ENCODE measurements at places on chromosomes 11 and 22. TPM values are rescaled to one million over a fixed set of nuclear protein-coding genes. Genes with fewer than 3 reads are reported as not detected.

EFCAB6 gene
- 4.0 TPM for total RNA-seq

DNA sequence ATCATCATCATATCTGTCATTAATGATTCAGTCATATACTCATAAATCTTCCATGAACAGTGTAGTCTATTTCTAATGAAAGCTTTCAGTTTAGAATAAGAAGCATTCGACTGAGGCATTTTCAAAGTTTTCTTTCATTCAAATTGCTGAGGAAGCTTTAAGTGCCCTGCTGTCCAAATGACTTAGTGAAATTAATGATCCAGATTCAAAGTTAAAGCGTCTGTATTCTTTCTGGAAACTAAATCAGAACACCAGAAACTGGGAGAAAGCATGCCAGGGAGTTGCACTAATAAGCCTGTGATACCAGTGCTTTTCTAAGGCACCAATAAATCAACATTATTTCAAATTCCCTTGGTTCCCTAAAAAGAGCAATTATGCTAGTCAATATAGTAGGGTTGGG, 367.8 kb upstream of the ANO5 start:
- DNase-seq: no peak
- H3K27me3 ChIP-seq: no peaks in the 10 kb centered on the region

DNA sequence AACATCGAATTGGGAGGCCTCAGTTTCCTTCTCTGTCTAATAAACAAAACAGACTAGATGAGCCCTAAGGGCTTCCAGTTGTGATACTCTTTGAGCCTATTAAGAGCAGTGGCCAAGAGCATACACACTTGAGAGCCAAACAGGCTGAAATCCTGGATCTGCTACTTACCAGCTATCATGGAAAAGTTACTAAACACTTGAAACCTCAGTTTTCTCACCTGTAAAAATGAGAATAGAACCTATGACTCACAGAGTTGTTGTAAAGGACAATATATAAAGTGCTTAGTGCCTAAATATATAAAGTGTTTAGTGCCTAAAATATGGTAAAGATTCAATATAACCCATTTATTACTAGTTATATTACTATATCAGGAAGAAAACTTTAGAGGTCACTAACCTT, 23.7 kb upstream of the GDPD4 start:
- no peak overlapping the region for H3K4me3 ChIP-seq
- H3K27ac ChIP-seq: no peak overlapping the region
- H3K4me1 ChIP-seq: peaks cover 7% of the 10 kb centered on the region
- DNase-seq: no peak
- no peaks in the 10 kb centered on the region for H3K27me3 ChIP-seq

DNA sequence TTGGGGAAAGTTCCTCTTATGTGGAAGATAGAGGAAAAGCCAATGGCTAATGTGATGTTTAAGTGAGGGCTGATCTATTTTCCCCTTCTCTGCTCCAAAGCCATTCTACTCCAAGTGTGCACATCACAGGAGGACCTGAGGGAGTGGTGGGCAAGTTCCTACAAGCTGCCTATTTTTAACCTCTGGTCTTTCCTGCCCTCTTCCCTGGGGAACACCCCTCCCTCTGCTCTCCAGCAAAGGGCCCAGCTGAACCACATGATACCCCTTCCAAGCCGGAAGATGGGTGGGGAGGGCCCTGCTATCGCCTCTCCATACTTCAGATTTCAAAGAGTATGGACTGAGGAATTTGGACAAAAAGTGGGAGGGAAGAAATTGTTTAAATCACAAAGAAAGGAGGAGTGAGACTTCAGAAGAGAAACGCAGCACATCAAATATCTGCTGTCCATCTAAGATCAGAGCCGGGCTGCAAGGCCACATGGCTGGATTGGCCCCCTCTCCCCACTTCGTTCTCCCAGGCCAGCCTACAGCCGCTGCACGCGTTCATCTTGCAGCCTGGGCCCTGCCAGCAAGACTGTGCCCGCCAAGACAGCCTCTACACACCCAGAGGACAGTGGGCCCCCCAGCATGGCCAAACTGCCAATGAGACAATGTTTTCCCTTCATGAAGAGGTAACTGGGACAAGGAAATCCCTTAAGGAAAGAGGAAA, 77.5 kb downstream of the MICAL3 start:
- H3K27ac ChIP-seq: no peak overlapping the region
- no peak overlapping the region for H3K4me3 ChIP-seq
- H3K4me1 ChIP-seq: peaks cover 53% of the 10 kb centered on the region
- H3K36me3 ChIP-seq: no peaks in the 10 kb centered on the region

DNA sequence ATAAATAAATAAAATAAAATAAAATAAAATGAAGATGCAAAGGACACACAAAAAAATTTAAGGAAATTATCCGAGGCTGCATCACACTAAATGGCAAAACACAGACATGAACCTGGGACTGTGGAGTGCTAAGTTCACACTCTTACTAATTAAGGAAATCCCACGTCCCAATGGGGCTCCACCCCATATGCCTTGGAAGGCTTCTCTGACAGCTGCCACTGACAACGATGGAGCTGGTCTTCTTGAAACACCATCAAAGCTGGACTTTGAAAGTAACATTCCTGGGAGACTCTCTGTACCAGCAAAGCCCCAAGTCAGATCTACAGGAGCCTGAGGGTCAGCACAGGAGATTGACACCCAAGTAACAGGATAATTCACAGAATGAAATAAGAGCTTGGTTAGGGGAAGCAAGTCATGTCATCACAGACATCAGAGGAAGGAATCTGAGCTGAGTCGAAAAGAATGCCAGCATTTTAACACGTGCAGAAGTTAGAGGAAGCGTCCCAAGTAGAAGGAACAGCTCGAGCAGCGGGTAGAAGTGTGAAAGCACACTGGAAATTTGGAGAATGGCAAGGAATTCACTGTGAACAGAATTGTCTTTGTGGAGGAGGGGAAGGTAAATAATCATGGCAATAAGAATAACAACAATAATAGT, 13.8 kb downstream of the TPST2 start:
- no peaks in the 10 kb centered on the region for H3K4me1 ChIP-seq
- no peaks in the 10 kb centered on the region for H3K36me3 ChIP-seq
- no peak overlapping the region for H3K27ac ChIP-seq
- H3K4me3 ChIP-seq: no peak overlapping the region

DNA sequence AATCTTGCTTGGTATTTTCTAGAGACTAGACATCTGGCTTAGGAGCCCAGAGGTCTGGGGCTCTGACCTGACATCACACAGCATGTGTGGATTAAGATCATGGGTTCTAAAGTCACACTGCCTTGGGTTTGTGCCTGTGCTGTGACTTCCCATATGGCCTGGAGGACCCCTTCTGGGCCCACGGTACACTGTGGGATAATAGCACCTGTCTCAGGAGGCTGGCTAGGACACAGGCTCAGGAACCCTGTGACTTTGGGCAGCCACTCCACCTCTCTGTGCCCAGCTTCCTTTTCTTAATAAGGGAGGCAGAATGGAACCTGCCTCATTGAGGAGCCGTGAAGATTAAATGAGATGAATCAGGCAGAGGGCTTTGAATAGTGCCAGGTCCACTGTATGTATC, 99.2 kb upstream of the B3GAT1 start:
- no peak for DNase-seq

- H3K4me3 ChIP-seq: no peak overlapping the region
- no peak overlapping the region for H3K27ac ChIP-seq
- no peak for DNase-seq
- H3K4me1 ChIP-seq: peaks cover 44% of the 10 kb centered on the region
- no peaks in the 10 kb centered on the region for H3K36me3 ChIP-seq
These were observed 122.1 kb downstream of the TRIM44 start for GRCh38 chr11:35784699-35785098.
